ENCODE measurements at places on chromosomes 1 and 21.

GRCh38 chr1:239025223-239025622 is 361.1 kb upstream of the CHRM3 start:
- DNase-seq = no peak

- no peak for DNase-seq
Measured at GRCh38 chr1:167594822-167595221, 35.2 kb upstream of the RCSD1 start.

- peak; percentile 12 for DNase-seq
Measured at GRCh38 chr1:41242342-41243078, 404 bp upstream of the SCMH1 start.

GRCh38 chr1:119097380-119097779 is 43.1 kb downstream of the WARS2 start:
- no peak for DNase-seq

DNA sequence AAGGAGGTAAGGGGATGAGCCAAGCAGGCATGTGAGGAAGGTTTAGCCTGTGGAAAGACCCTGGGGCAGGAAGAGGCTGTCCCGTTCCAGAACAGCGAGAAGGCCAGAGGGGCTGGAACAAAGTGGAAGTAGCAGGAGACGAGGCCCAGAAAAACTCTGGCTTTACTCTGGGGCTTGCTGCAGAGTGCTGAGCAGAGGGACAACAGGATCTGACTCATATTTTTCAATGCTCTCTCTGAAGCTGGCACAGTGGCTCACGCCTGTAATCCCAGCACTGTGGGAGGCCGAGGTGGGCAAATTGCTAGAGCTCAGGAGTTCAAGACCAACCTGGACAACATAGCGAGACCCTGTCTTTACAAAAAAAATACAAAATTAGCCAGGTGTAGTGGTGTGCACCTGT is 52.4 kb upstream of the PAX7 start:
- DNase-seq = no peak

GRCh38 chr1:231359113-231359512 is 21.0 kb downstream of the SPRTN start:
- DNase-seq = no peak

- DNase-seq = no peak
Measured at GRCh38 chr21:35316456-35316855, 267.4 kb upstream of the RUNX1 start.

GRCh38 chr1:57591842-57592241 is 168.0 kb upstream of the DAB1 start:
- DNase-seq = no peak

GRCh38 chr21:43372663-43373361 is 54.1 kb downstream of the SIK1 start:
- peak; percentile 92 for DNase-seq

- no peak for DNase-seq
Measured at GRCh38 chr1:238319957-238320356, 429.2 kb upstream of the ZP4 start.

- DNase-seq = no peak
Measured at GRCh38 chr1:24417681-24418080, 2.1 kb downstream of the NIPAL3 start.

DNA sequence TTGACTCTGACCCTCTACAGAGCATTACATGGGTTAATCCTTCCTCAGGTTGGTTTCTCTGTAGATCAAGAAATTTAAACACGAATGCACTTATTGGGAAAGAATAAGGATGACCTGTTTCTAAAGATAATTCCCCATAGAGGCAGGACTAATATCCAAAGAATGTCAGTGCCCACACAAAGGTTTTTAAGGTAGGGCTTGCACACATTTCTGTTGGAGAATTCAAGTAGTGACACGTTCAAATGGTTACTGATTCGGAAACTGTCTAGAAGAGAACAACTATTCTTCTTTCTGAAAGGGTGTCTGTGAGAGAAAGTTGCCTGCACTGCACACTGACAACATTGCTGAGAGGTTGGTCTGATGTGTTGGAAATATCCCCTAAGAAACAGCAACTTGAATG is 167.3 kb downstream of the ZNF326 start:
- DNase-seq = no peak

- DNase-seq = no peak
Measured at GRCh38 chr1:89064632-89065031, 376 bp downstream of the GBP1 start.

GRCh38 chr21:35617491-35617890 is 442.8 kb downstream of the SETD4 start:
- no peak for DNase-seq

Measured in SW480 (cell line).